Activated B cell treated with CpG ODN at 0.5 μM for 24 hours (primary cell): ENCODE measurements at places on chromosomes 1 and 21. TPM values are rescaled to one million over a fixed set of nuclear protein-coding genes. Genes with fewer than 3 reads are reported as not detected.

Gene KRTAP12-2
- not detected in 2 replicates for total RNA-seq

GRCh38 chr1:20589331-20590278 lies 708 bp downstream of the CDA start:
- no peak for DNase-seq
- no peaks in the 10 kb centered on the region for H3K36me3 ChIP-seq
- H3K27me3 ChIP-seq, result peaks cover 52% of the 10 kb centered on the region
- no peaks in the 10 kb centered on the region for H3K4me1 ChIP-seq

- no peak for DNase-seq
- H3K4me3 ChIP-seq, result no peak overlapping the region
- no peaks in the 10 kb centered on the region for H3K36me3 ChIP-seq
- no peak overlapping the region for H3K27ac ChIP-seq
- peaks cover 10% of the 10 kb centered on the region for H3K27me3 ChIP-seq
Measured at GRCh38 chr1:30311749-30312148, 411.6 kb downstream of the MATN1 start.

Gene VAV3
- total RNA-seq, result 28.7 and 29.1 TPM in 2 replicates

DNA sequence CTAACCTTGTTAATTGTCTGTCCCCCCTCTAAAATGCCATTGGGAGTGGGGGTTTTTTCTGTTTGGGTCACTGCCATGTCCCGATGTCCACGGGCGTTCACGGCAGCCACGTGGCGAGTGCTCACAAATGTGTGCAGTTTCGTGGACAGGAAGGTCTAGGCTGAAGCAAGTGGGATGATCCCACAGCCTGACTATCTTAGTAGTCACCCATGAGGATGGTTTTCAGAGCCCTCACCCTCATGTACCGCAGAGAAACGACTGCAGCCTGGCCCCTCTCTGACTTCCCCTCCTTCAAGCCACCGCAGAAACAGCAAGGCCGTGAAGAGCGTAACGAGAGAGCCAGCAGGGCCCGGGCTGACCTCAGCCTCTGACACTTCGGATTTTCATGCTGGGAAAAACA lies 52.3 kb upstream of the COX20 start:
- H3K27me3 ChIP-seq, result no peaks in the 10 kb centered on the region
- H3K36me3 ChIP-seq, result no peaks in the 10 kb centered on the region
- no peak overlapping the region for H3K4me3 ChIP-seq
- peaks cover 6% of the 10 kb centered on the region for H3K4me1 ChIP-seq
- H3K27ac ChIP-seq, result no peak overlapping the region
- DNase-seq, result no peak

DNA sequence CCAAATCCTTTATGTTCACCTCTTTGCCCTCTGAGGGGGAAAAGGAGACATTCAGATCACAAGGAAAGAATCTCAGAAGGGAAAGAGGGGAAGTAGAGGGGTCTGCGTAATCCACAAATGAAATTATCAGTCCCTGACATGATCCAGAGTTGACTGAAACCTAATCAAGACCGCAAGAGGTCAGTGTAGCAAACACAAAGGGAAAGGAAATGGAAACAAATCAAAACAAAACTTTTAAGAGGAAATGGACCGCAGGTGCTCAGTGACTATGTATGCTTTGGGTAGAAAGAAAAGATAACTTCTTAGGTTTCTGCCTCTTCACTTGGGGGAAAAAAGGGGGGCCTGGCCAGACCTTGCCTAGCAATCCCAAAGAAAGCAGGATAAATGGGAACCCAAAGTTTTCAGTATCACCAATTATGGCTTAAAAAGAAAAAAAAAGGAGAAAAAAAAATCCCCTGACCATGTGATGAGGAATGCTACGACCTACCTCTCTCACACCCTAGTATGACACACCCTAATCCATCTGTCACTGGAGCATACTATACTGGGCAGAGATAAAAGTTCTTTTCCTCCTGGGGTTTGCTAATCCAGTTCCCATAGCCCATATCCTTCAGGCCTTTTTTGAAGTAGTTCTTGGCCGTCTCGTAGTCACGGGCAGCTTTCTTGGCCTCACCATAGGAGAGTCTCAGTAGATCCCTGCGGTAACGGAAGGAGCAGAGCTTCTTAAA lies 16.9 kb downstream of the CHRNB2 start:
- H3K36me3 ChIP-seq, result peaks cover 98% of the 10 kb centered on the region
- no peak overlapping the region for H3K4me3 ChIP-seq
- DNase-seq, result no peak

Gene TSPEAR
- total RNA-seq, result not detected in 2 replicates

DNA sequence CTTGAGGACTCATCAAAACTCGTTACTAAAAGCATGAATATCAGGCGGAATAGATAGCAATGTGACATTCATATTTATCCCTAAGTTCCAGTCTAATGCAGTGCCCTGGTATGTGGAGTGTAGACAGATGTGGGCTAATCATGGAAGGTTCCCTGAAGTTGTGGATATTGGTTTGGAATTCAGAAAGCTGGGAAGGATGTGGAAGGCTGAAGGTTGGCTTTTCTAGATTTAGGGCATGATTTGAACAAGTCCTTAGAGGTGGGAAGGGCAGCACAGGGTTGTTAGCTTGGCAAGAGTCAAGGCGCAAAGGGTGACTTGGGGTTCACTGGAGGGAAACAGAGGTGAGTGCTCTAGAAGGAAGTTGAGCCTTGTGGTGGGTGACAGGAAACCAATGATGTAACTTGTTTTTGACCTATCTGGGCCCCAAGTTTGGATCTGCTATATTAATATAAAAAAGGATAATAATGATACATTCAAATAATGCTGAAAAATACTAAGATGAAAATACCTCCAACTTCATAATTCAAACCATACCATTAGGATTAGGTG lies 21.9 kb downstream of the LGALS8 start:
- peak overlapping the region; percentile 0 for H3K4me3 ChIP-seq
- no peaks in the 10 kb centered on the region for H3K27me3 ChIP-seq
- H3K36me3 ChIP-seq, result peaks cover 93% of the 10 kb centered on the region
- peaks cover 16% of the 10 kb centered on the region for H3K4me1 ChIP-seq
- H3K27ac ChIP-seq, result peak overlapping the region; percentile 20
- no peak for DNase-seq

Gene GIPC2
- total RNA-seq, result not detected in 2 replicates
